ENCODE measurements at places on chromosomes 2 and 18.

- DNase-seq: no peak
These were observed 181.2 kb downstream of the TNS1 start for GRCh38 chr2:217821536-217822147.

GRCh38 chr18:4636967-4637366 lies 181.9 kb upstream of the DLGAP1 start:
- DNase-seq: no peak

DNA sequence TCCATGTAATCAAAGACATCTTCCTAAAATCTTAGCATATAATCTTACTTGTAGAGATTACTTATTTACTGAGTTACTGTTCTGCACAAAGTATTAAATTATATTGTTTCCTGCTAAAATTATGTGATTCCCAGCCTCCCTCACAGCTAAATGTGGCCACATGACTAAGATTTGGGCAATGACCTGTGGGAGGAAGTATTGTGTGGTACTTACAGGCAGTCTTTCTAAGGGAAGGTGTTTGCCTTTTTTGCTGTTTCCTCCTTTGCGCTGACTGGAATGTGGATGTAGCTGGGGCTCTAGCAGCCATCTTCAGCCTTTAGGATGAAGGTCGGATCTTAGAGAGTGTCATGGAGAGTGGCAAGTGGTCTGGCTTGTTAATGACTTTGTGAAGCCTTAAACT lies 146.3 kb upstream of the APCDD1 start:
- DNase-seq: no peak

GRCh38 chr2:221501210-221501882 lies 70.8 kb downstream of the EPHA4 start:
- no peak for DNase-seq

GRCh38 chr2:38528008-38528442 lies 74.7 kb downstream of the HNRNPLL start:
- no peak for DNase-seq

GRCh38 chr2:134041877-134042276 lies 212.0 kb upstream of the MGAT5 start:
- DNase-seq: no peak

DNA sequence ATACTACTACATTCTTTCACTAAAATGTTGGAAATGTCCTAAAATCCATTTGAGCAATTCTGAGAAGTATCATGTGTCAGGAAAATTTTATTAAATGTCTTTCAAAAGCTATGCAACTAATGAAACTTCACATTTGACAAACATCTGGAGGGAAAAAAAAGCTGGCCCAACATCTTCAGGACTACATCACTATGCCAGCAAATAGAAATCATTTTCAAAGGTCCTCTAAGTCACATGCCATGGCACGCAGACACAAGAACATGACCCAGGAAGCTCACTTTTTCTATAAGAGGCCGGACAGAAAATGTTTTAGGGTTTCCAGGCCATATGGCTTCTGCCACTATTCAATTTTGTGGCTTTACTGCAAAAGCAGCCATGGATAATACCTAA lies 11.6 kb downstream of the KANSL3 start:
- no peak for DNase-seq

GRCh38 chr2:133420788-133421187 lies 147.5 kb downstream of the NCKAP5 start:
- no peak for DNase-seq

DNA sequence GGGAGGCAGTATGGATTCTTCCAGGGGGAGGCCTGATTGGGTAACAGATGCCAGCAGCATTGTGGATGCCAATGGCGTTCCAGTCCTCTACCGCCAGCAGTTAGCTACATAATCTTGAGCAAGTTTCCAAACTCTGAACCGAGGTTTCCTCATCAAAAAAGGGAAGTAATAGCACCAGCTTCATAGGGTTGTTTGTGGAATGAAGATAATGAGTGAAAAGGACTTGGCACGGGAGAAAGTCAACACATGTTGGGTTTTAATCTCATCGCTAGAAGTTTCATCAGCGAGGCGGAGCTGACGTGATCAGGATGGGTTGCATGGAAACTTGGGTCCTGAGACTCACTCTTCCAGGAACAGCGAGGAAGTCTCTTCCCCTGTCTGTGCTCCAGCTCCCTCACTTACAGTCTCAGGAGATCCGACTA lies 266.7 kb downstream of the SH3BP4 start:
- DNase-seq: no peak

- no peak for DNase-seq
These were observed 111.0 kb upstream of the MAP3K20 start for GRCh38 chr2:172964511-172965139.

DNA sequence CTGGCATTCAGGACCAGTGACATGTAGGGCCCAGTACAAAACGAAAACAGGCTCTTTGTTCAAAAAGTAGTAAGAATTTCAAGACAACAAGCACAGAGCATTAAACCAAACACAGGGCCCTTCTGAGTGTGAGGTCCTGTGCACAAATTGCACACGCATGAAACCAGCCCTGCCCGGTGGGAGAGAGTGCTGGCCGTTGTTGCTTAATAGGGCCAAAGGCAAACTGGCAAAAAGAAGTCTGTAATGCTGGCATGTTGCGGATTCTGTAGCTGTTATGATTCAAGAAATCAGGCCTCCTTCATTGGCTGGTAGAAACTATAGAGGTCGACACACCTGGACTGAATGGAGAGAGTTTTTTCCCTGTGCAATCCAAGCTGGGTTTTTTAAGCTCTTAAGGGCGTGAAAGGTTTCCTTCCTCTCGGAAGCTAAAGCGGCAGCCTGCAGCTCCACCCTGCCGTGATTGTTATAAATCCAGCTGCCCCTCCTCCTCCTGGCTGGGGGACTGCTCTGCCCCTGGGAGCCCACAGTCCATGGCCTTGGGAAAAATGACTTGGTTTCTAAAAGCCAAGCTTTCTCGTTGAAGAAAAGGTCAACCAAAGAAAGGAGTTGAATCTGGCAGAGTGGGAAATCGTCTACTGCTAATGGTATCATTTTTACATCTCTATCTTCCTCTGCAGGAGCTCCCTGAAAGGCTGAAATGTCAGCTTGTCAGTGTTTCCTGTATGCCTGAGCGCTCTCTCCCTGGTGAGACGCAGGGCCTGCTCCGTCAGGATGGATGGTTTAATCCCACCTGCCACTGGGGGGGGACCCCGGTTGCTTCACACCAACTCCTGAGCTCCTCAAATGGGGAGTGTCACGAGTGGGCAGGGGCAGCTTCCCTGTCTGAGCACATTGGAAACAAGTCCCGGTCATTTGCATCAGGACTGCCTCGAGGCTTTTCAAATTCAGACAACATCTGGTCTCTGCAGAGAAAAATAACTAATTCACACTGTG lies 143.6 kb downstream of the ALPK2 start:
- no peak for DNase-seq

- no peak for DNase-seq
These were observed 21.7 kb downstream of the CHST10 start for GRCh38 chr2:100395532-100396350.

DNA sequence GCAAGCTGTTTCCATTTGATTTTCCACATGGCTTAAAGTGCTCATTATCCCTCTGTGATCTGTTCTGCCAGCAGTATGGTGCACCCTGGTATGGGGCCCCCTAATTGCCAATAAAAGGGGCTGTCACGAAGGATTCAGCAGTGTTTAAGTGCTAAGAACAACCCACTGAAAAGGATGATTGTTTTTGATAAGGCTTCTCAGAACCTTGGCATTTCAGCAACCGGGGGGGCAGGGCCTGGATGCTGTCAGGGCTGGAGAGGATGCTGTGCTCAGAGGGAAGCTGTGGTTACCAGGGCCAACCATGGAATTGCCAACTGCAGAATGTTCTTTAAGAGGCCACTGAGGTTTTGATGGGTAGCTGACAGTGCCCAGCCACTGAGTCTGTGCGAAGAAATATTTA lies 117.8 kb downstream of the CTIF start:
- DNase-seq: no peak

GRCh38 chr2:46970334-46971288 lies 55.0 kb upstream of the MCFD2 start:
- DNase-seq: no peak

- no peak for DNase-seq
These were observed 128.0 kb downstream of the EPHA4 start for GRCh38 chr2:221444106-221444505.

GRCh38 chr2:73063909-73064875 lies 7.3 kb downstream of the SFXN5 start:
- no peak for DNase-seq

- DNase-seq: no peak
These were observed 141.6 kb upstream of the RIOK3 start for GRCh38 chr18:23311351-23312121.

DNA sequence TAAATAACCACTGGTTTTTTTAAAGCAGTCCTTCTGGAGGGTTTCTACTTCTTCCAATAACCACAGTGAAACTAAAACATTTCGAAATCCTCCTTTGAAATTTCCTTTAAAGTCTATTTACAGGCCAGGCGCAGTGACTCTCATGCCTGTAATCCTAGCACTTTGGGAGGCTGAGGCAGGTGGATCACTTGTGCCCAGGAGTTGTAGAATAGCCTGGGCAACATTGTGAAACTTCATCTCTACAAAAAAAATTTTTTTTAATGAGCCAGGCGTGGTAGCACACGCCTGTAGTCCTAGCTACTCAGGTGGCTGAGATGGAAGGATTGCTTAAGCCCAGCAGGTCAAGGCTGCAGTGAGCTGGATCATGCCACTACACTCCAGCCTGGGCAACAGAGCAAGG lies 15.2 kb downstream of the KIDINS220 start:
- no peak for DNase-seq

DNA sequence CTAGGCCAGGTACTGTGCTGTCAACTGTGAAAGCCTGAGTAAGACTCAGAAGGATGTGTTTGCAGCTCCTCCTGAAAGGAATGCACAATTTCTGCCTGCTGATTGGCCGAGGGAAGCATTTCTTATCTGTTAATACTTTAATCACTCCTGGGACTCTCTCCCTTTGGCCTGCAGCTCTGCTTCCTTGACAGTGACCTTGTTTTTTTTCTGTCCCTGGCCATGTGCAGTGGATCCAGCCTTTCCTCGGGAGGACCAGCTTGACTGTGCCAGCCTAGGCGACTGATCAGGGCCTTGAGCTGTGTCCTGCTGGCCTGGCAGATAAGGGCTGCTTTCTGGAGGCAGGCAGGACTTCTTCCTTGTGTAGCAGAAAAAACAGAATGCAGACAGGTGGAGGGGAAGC lies 10.0 kb downstream of the RNF144A start:
- no peak for DNase-seq

GRCh38 chr2:241991299-241991698 lies 121.8 kb downstream of the RTP5 start:
- no peak for DNase-seq

DNA sequence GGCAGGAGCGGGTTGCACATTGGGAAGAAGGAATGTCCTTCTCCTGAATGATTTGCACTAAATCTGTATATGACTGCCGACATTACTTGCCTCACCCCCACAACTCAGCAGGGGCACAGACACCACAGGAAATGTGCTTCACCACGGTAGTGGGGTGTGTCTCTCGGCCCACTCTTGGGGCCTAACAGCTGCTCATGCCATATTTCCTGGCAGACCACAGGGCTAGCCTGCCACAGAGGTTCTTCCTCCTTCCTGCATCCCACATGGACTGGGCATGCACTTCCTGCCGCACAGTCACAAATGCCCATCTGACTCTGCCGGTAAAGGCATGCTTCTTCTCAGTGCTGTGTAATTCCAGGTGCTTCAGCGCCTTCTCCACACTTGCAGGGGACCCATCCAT lies 10.3 kb upstream of the PAPOLG start:
- no peak for DNase-seq

GRCh38 chr2:238965371-238966071 lies 117.6 kb downstream of the TWIST2 start:
- DNase-seq: no peak

GRCh38 chr18:30132959-30133358 lies 909.6 kb downstream of the DSC3 start:
- no peak for DNase-seq

- no peak for DNase-seq
These were observed 243.7 kb upstream of the PXDN start for GRCh38 chr2:1988049-1988448.

GRCh38 chr18:38028946-38029345 lies 463.3 kb upstream of the CELF4 start:
- DNase-seq: no peak

DNA sequence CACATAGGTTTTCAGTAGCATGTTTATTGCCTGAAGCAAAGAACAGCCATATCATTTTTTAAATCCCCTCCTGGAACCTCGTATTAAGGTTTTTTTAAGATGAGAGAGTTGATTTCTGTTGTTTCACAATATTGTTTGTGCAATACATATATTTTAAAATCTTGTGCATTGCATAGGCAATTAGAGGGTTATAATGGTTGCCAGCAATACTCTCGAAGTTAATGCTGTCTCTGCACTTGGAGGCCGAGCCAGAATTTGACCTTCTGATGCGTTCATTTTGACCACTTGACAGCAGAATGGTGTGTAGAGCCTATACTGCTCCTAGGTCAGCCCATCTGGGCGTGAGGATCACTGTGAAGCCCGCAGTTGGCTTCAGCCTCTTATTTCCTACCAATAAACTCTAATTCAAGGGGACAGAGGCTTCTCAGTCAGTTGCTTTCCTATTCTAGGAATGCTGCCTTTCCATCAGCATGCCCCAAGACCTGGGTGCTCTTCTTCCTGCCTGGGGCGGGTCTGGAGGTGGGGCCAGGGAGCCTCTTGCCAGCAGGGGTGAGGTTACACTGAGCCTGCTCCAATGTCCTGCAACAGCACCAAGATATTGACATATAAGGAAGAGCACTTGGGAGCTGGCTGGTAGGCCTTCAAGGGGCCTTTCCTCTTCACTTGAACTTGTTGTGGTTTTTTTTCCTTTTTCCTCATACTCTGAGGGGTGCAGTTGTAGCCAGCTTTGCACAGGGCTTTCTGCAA lies 91.4 kb upstream of the BCL2L11 start:
- no peak for DNase-seq

DNA sequence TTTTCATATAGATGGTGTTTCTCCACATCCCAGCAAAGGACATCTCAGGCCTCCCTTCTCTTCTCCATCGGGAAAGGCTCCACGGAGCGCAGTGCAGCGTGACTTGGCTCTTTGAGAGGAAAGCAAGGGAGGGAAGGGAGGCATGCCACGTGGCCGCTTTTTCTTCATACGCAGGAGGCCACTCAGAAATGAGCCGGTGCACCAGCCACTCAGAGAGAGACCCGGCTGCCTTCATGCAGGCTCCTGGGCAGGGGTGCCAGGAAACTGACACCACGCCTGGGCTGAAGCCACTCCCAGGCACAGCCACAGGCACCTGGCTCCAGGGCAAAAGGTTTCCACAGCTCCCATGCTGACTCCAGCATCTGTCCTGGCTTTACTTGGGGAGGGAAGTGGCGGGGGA lies 11.1 kb upstream of the LOXHD1 start:
- no peak for DNase-seq

DNA sequence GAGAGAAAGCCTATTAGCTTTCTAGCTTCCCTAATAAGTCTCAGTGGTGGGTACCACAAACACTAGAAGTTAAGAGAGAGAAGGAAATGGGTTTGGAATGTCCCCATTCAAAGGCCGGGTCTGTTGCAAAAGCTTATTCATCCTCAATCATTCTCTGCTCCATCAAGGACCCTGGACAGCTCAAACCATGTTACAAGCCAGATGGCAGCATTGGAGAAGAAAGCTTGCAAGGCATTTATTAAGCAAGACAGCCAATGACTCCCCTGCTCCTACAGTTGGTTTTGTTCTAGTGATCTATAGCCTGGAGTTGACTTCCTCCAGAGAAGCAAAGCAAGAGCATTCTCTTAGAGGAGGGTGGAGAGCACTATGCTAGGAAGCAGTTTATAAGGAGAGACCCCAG lies 86.9 kb upstream of the LMAN1 start:
- no peak for DNase-seq

All from substantia nigra (tissue), 51 donors.